ENCODE measurements at places on chromosomes 7 and 10. TPM values are rescaled to one million over a fixed set of nuclear protein-coding genes. Genes with fewer than 3 reads are reported as not detected.

DNA sequence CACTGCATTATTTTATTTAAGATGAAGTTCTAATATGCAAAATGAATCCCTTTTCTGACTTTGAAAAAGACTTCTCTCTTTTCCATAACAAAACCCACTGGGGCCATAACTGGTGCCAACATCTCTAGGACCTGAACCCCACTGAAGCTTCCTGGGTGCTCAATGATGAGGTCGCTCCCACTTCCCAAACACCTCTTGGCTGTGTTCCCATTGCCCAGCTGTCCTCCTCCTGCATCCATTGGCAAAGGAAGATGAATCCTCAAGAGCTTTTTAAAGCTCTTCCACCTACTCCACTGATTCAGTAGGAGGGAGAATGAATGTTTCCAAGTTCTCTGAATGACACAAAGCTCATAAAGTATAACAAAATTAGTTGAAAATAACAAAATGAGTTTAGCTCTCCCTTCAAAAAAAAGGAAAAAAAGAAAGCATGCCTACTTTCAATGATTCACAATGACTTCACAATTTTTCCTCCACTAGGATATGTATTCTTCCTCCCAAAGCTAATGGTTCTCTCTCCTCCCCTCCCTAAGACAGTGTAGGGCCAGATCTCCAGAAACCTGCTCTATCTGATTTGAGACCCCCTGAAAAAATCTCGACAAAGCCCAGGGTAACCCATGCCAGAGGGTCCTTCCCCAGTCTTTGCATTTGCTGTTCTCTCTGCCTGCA is 64.8 kb downstream of the SORBS1 start:
- no peak for DNase-seq

Gene TMEM130
- polyA plus RNA-seq = not detected

Gene HSPA12A
- 8.5 TPM for polyA plus RNA-seq

Gene INHBA
- 59.2 TPM for polyA plus RNA-seq

DNA sequence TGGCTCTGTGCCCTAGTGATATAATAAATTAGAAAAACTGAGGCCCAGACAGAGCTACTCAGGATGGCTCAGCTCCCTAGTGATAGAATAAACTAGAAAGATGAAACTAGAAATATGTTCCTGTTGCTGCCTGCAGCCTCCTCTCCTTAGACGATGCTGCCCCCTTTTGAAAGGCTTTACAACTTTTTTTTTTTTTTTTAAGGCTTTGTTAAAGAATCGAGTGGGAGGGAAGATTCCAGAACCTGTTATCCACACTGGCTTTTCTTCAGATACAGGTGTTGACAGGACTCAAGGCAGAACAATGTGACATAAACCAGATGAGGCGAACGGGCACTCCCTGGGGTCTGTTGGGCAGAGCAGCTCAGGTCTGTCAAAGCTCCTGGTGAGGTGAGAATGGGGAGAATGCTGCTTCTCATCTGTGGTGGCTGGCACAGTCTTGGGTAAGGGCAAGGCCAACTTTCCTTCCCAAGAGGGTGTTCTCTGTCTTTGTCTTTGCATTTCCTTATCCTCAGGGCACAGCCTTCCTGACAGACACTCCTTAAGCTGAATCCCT is 175.1 kb downstream of the COBL start:
- no peak for DNase-seq

DNA sequence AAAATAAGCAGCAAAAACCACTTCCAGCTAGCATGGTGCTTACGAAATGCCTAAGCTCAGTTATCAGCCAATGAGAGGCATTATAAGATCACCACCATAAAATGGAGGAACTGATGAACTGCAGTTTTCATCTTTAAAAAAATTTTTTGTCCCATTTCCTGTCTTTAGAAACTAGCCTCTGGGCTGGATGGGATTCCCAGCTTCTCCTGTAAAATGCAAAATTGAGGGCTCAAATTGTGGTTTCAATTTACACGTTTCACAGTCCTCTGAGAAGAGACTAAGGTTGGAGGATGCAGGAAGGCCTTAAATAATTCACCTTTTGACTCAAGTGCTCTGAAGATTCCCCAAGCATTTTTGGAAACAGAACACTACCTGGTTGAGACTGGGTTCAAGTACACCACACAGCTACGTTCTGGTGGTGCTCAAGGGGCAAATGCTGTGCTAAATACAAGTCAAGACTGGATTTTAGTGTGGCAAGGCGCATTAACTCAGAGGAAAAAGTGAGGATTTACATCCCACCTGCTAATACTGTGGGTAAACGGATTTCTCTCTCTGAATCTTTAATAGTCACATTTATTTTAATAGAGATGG is 951 bp downstream of the ZNF25 start:
- DNase-seq = no peak

Gene ASB10
- not detected for polyA plus RNA-seq

DNA sequence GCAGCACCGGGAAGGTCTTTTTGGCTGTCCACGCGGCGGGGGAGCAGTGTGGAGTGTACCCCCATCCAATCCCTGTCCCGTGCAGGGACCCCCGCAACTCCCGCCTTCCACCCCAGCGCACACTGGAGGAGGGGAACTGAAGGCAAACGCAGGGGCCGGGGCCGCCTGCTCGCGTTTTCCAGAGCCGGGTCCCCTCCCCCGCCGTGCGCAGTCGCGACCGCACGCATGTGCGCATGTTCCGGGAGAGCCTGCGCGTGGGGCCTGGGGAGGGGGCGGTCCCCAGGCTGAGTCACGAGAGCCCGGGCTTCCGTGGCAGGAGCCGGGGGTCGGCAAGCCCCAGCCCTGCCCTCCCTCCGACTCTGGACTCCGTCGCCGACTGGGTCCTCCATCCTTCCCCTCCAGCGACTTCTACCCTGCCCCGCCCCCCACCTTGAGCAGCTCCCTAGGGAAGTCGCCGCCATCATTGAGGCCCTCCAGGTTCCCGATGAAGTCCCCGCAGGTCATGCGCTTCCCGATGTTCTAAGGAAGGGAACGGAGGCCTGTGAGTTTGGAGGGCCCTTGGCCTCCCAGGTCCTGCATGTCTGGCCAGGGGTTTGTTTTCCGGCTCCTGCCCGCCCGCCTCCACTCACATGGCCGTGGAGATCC is 8.0 kb downstream of the PSD start:
- no peak for DNase-seq

GRCh38 chr7:16744518-16745250 is 8.9 kb upstream of the TSPAN13 start:
- DNase-seq = no peak

DNA sequence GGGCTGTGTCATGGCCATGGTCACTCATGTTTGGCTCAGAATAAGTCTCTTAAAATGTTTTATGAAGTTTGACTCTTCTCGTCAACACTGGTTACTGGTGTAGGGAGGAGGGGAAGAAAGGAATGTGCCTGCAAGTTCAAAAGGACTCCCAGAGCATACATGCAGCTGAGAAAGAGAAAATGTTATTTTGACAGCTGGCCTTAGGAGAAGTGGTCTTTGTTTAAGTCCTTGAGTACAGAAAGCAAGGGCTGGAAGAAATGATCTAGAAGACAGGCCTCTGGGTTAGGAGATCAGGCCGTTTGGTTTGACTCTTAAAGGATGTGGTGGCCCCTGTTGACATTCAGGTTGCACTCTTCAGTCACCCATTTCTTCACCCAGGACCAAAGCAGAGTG is 245.5 kb downstream of the REEP3 start:
- DNase-seq = no peak

- DNase-seq = no peak
These were observed 27.9 kb downstream of the KAZALD1 start for GRCh38 chr10:101089520-101090299.

Gene CHST3
- 12.0 TPM for polyA plus RNA-seq

DNA sequence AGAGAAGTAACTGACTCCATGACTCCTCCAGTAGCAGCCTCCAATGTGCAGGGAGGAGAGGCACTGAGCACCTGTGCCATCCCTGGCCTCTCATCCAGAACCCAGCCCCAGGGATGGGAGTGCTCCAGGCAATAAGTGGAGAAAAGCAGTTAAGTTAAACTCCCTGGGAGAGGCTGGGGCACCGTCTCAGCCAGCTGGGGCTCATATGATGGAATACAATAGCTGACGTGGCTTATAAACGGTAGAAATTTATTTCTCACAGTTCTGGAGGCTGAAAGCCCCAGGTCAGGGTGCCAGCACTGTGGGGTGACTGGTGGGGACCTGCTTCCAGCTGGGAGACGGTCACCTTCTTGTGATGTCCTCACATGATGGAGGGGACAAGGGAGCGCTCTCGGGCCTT is 94.7 kb downstream of the RAMP3 start:
- no peak for DNase-seq

Measured in keratinocyte (primary cell).